IPS-NIHi11 (cell line): ENCODE measurements at places on chromosomes 16 and 17.
A peak's percentile ranks its signal among the peaks of the same experiment; 100 is the strongest.

GRCh38 chr17:11241611-11242226, 706 bp downstream of the SHISA6 start:
- no peak for DNase-seq

GRCh38 chr17:79834565-79835469, 4.4 kb downstream of the CBX4 start:
- DNase-seq, result peak; percentile 62

DNA sequence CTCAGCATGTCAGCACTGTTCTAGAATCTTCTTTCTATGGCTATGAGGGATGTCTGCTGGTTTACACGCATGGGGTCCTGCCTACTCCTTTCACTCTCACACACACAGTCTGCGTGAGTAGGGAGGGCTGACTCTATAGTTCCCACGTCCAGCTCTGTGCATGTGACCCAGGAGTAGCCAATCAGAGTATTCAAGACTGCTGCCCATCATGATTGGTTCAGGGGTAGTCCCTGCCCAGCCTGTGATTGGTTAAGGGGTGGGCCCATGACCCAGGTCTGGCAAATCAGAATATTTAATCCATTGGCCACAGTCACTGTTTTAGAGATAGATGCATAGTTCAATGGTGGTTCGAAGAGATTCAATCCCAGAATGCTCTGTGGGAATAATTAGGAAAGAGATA, 151.3 kb upstream of the IRX3 start:
- no peak for DNase-seq

DNA sequence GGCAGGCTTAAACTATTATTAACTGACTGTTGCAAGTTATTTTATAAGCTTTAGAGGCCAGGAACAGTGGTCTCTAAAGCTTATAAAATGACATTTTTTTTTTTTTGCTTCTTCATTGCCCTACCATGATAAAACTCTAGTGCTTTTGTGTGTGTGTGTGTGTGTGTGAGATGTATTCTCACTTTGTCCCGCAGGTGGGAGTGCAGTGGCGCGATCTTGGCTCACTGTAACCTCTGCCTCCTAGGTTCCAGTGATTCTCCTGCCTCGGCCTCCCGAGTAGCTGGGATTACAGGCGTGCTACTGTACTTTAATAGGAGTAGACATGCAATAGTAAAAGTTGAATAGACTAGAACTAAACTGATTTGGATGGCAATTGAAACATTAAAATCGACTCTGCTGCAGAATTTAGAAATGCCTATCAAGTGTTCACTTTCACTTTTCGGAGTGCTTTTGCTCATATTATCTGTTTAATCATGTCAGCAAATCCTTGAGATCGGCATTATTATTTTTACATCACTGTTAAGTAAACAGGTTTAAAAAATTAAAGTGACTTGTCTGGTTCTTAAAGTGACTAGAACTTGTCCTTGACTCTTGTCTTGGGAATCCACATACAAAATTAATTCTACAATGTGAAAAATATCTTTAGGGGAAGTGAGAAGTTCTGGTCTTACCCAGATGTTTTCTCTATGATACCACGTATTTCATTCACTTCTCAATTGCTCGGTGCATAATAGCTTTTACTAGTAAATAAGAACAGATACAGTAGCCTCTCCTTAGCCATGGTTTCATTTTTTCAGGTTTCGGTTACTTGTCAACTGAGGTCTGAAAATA, 8.4 kb upstream of the PCTP start:
- DNase-seq, result no peak

DNA sequence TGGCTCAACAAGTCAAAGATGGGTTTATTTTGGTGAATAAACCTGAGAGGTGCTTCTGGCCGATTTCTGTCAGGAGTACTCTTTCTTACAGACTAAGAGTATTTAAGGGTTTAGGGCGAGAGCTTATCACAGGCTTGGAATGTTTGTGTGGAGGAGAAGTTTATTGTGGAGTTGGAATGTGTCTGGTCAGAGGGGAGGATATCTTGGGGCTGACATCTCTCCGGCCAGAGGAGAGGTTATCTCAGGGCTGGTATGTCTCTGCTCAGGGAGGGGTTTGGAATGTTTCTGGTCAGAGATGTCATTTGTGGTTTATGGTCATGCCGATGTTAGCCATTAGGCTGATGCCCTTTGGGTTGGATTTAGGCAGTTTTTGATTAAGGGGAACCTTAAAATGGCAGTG, 236.4 kb upstream of the EEF2KMT start:
- no peak for DNase-seq

DNA sequence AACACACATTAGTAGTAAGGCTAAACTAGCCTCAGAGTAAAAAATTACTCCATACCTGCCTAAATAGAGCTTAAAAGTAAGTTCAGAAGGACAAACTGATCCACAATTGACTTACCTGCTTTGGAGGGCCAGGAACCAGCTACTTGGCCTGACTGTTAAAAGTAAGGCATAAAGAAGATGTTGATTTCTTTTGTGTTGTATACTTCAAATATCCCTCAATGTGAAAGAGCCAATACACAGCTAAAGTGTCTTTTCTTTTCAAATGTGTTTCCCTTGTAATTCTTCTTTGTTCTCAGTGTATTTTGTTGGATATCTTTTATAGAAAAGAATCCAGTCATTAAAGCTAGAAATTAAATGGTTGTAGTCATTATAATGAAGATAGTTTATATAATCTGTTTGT, 171.1 kb downstream of the TANC2 start:
- no peak for DNase-seq

DNA sequence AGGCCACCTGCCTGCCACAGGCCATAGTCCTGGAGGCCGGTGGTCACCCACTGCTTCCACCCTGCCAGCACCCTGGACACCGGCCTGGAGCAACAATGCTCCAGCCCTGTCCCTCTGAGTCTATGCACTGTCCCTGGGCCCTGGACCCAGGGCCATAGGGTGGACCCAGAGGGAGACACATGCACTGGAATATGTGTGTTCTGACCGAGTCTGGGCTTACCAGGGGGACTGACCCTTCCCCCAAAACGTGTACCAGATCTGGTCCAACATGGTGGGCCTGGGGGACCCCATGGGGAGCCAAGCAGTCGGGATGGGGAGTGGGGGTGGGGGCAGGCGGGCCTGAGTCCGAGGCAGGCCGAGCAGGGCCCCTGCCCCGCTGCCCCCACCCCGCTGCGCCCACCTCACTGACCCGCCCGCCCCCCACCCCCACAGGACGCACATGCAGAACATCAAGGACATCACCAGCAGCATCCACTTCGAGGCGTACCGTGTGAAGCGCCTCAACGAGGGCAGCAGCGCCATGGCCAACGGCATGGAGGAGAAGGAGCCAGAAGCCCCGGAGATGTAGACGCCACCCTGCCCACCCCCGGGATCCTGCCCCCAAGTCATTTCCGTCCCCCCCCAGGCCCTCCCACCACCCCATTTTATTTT, 357.4 kb downstream of the SEC14L1 start:
- peak; percentile 7 for DNase-seq

GRCh38 chr16:56964243-56965148, 2.7 kb downstream of the CETP start:
- DNase-seq, result peak; percentile 91

DNA sequence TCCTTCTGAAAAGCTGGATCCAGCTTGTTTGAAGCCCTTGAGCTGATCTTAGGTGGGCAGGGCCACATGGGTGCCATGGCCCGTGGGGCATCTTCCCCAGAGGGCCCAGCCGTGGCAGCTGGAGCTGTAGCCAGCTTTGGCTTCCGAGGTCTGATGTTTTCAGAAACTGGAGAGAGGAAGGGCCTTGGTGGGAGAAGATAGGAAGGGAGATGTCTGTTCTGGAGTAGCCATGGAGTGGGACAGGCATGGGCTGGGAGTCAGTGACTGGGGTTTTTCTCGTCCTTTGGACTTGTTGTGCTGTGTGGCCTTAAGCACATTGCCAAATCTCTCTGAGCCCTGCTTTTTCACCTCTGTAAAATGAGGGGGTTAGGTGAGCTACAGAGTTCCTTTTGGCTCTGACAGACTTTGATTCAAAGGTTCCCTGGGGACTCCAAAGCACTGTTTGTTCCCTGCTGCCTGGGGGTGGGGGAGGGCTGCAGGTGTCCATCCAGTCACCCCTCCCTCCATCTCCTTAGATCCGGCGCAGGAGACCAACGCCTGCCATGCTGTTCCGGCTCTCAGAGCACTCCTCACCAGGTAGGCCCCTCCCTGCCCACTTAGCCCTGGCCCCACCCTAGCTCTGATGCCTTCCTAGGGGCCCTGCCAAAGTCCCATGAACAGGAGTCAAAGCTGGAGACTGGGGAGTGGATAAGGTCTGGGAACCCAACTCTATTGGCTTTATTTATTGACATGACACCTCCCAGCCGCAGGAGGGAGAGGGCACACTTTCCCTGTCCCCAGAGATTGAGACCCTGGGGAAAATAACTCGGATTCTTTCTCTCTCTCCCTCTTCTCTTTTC, 2.1 kb downstream of the PPP1R1B start:
- DNase-seq, result no peak

GRCh38 chr17:71417142-71417541, 703.7 kb upstream of the SOX9 start:
- DNase-seq, result no peak

GRCh38 chr16:13453938-13454553, 465.9 kb upstream of the ERCC4 start:
- DNase-seq, result peak; percentile 34

DNA sequence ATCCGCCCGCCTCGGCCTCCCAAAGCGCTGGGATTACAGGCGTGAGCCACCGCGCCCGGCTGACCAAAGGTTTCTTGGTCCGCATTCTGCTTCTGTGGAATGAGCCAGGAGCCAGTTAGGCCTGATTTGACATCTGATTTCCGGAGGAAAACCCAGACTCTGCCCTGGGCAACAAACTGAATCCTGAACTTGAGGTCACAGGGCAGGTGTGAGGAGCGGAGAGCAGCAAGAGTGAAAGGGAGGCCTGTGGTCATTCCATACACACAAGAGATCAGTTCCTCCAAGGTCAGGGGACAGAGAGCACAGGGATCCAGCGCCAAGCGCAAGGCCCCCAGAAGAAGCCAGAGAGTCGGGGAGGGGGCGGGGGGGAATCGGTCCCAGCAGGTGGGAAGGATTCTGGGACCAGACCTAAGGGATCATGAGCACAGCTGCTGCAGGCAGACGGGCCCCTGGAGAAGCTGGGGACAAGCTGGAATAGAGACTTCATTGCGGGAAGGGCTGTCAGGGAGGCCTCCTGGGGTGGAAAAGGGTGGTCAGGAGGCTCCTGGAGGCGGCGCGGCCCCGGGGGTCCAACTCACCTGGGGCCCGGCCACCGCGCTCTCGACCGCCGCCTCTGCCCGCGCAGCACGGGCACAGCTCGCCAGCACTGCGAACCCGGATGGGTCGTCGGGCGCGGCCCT, 436 bp downstream of the SHPK start:
- DNase-seq, result no peak

- DNase-seq, result no peak
Observed at GRCh38 chr16:30829130-30830071, 42.4 kb upstream of the ZNF629 start.

DNA sequence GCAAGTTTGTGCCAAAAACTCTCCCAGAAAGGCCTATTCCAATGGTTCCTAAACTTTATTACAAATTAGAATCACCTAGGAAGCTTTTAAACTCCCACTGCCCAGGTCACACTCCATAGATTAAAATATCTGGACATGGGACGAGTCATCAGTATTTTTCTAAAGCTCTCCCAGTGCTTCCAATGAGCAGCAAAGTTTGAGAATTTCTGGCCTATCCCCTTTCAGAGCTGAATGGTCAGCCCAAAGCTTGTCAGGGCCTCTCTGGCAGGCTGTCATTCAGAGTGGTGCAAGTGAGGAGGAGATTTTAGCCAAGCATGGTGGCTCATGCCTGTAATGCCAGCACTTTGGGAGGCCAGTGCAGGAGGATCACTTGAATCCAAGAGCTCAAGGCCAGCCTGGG, 2.4 kb downstream of the BCL6B start:
- DNase-seq, result no peak

- DNase-seq, result no peak
Observed at GRCh38 chr16:81482329-81483063, 37.9 kb downstream of the CMIP start.

DNA sequence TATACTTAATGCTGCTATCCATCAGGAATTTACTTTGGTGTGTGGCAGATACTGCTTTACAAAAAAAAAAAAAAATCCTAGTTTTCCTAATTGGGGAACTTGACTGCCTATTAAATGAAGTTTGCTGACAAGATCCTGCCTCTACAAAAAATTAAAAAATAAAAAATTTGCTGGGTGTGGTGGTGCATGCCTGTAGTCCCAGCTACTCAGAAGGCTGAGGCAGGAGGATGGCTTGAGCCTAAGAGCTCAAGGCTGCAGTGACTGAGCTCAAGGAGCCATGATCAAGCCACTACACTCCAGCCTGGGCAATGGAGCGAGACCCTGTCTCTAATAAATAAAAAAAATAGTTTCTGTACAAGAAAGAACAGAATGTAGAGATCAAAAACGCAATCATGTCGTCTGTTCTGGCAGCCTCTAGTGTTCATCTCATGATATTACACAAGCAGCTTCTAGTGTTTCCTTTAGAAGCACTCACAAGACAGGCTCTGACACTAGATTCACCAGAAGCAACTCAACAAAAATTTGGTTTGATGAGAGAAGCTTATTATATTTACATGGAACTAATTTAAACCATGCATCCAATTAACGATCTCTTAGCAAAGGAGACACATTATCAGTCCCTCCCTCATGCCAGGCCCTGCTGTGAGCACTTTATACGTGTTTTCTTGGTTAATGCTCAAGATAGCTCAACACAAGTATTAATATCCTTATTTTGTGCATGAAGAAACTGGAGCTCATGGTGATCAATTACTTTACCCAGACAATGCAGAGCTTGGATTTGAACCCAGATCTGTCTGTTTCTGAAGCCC, 6.8 kb upstream of the KRTAP17-1 start:
- DNase-seq, result peak; percentile 32

DNA sequence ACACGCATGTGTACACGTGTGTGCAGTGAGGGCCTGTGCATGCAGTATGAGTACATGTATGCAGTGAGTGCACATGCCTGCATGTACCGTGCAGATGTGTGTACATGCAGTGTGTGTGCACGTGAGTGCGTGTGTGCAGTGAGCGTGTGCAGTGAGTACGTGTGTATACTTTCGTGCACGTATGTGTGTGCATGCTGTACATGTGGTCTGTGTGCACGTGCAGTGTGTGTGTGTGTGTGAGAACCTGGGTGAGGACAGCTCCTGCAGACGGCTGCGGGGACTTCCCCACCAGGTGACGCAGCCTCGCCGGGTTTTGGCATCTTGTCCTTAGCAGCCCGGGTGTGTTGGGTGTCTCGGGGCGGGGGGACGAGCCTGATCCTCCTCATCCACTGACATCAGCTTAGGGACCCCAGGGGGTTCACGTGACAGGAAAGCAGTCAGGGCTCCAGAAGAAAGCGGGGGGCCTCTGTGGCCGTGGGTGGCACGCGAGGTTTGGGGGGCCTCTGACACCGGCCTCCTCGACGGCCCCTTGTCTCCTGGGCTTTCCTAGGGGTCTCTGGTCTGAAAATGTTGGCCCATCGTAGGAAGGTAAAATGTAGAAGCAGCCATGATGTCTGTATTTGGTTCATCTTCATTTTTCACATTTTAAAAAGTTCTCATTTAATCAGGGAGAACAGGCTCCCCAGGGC, 119.6 kb upstream of the ZNF750 start:
- no peak for DNase-seq

GRCh38 chr17:81502471-81503017, 10.1 kb downstream of the ACTG1 start:
- no peak for DNase-seq

- peak; percentile 84 for DNase-seq
Observed at GRCh38 chr17:17416007-17416399, 60.8 kb upstream of the MED9 start.
